ENCODE measurements at places on chromosomes 3 and 15. TPM values are rescaled to one million over a fixed set of nuclear protein-coding genes. Genes with fewer than 3 reads are reported as not detected.

CHRFAM7A gene
- total RNA-seq: under 0.01 TPM

RYR3 gene
- 0.42 TPM for total RNA-seq

SCAMP2 gene
- 35.3 TPM for total RNA-seq

ALDH1A3 gene
- total RNA-seq: 604 TPM

RAB6B gene
- 0.30 TPM for total RNA-seq

SNUPN gene
- 28.1 TPM for total RNA-seq

SI gene
- not detected for total RNA-seq

SLC2A2 gene
- total RNA-seq: not detected

AZI2 gene
- total RNA-seq: 255 TPM

ZPLD1 gene
- 0.42 TPM for total RNA-seq

SPSB4 gene
- total RNA-seq: not detected

SYNPR gene
- not detected for total RNA-seq

FHIT gene
- total RNA-seq: 1.2 TPM

THSD4 gene
- 159 TPM for total RNA-seq

SCAANT1 gene
- total RNA-seq: not detected

MYL3 gene
- not detected for total RNA-seq

AQP9 gene
- not detected for total RNA-seq

SERINC4 gene
- not detected for total RNA-seq

ITPKA gene
- 0.59 TPM for total RNA-seq

TNFAIP8L3 gene
- total RNA-seq: 6.6 TPM

All from smooth muscle cell of the umbilical artery (primary cell).